ENCODE measurements at places on chromosomes 2 and 18.

- DNase-seq = no peak
These were observed 184.7 kb upstream of the DLGAP1 start for GRCh38 chr18:4639628-4640310.

DNA sequence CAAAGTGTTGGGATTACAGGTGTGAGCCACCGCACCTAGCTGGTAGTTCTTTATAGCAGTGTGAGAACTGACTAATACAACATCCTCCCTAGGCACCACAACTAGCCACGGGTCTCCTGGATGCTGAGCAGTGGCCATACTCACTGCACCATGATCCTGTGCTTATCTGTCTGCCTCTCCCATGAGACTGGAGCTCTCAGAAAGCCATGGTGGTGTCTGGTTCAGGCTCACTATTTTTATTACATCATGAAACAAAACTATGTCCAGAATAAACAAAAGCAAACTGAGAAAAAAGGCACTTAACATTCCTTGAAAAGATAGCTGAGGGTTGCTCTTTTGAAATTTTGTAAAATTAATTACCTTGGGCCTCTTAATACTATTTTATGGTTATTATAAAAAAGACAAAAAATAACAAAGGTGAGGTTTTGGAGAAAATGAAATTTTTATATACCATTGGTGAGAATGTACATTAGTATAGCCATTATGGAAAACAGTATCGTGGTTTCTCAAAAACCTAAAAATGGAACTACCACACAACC lies 90.7 kb upstream of the TFCP2L1 start:
- DNase-seq = no peak

- DNase-seq = no peak
These were observed 391.5 kb upstream of the VWC2L start for GRCh38 chr2:214019229-214019972.

- DNase-seq = no peak
These were observed 180.1 kb downstream of the DIS3L2 start for GRCh38 chr2:232141591-232141990.

GRCh38 chr2:65291216-65292105 lies 63.8 kb downstream of the ACTR2 start:
- DNase-seq = no peak

DNA sequence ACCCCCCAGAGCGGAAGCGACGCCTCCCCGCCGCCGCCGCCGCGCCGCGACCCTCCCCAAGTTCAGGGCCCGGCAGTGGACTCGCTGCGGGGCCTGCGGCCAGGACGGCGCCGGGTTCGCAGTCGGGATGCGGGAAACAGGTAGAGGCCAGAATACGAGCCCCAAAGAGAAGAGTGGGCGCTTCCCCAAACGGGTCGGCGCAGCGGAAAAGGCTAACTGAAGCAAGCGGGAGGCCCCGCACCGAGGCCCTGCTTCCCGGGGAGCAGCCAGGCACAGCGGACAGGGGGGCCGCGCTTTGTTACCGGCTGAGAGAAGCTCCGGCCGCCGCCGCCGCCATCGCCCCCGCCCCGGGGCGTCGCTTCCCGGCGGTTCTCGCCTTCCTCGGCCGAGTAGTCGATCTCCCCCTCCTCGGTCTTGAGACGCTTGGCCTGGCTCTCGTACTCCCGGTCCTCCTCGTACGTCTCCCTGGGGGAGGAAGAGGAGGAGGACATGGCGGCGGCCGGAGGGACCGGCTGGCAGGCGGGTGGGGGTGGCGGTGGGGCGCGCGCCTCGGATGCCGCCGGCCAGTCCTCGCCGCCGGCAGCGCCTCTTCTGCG lies 494 bp downstream of the HNRNPLL start:
- DNase-seq = peak; percentile 48

DNA sequence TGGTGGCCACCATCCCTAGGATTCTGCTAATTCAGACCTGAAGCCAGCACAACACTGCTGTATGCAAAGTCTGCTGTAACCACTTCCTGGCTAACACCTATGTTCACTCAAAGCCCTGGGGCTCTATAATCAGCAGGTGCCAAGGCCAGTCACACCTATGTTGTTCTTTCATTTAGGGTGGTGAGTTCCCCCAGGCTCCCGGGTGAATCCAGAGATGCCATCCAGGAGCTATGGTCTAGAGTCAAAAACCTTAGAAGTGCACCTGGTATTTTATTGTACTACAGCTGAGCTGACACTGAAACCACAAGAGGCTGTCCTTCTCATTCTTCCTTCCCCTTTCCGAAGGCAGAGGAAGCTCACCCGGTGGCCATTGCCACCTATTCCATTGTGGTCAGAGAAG lies 46.2 kb upstream of the CCDC141 start:
- no peak for DNase-seq

GRCh38 chr18:44758861-44759631 lies 78.4 kb downstream of the SETBP1 start:
- no peak for DNase-seq

DNA sequence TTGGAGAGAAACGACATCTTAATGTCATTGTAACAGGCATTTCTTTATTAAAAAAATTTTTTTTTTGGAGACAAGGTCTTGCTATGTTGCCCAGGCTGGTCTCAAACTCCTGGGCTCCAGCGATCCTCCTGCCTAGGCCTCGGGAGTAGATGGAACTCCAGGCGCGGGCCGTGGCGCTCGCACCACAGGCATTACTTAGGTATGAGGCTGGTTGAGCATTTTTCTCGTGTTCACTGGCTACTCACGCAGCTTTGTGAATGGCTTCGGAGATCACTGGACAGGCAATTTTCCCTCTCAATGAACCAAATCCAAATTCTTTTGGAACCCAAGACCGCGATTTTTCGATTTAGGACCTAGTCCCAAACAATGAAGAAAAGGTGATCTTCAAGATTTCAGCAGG lies 795 bp upstream of the TCF7L1 start:
- DNase-seq = no peak

GRCh38 chr2:74957886-74958273 lies 563 bp upstream of the POLE4 start:
- no peak for DNase-seq

GRCh38 chr2:215320102-215320501 lies 8.2 kb downstream of the ATIC start:
- no peak for DNase-seq

DNA sequence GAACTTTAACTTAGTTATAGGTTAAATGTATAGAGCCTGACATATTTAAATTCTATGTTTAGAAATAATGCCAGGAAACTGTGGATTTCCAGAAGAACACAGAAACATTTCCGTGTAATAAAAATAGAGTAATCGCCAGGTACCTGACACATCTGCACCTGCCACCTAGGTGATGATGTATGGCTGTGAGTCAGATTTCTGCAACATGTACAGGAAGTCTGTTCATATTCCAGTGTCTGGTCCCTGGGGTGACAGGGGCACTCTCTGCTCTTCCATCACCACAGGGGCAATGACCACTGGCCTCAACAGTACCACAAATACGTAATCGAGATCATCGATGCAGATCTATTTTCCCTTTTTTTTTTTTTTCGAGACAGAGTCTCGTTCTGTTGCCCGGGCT lies 101.1 kb upstream of the LPIN2 start:
- no peak for DNase-seq

- no peak for DNase-seq
These were observed 647.8 kb downstream of the SATB2 start for GRCh38 chr2:198809976-198810375.

DNA sequence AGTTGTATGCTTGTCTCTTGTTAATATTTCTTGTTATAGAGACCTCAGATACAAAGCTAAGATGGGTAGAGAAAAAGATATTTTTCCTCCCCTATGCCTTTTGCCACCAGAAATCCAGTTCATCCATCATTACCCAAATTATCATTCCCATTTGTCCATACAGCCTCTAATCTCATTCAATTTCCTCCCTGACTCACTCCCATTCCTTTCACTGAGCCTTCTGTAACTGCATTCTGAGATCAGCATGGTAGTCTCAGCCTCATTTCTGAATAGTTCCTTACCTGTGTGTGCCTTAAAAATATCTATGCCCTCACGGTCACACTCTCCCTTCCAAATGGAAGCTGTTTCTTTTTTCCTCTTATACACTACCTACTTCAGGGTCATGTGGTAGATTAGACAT lies 15.7 kb upstream of the PIK3C3 start:
- no peak for DNase-seq

DNA sequence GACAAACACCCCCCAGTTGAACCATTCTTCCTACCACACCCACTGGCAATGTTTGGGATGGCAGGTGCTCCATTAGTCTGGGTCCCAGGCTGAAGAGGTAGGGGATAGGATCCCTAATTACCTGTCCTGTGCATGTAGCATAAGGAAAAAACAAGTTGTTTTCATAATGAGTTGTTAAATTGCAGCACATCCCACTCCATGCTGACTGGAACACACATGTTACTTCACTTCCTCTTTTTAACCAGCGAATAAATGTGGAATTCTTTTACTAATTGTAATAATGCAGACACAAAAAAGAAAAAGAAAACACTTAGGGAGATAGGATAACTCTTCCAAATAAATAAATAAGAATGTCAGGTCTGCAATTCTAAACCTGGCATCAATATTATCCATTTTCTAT lies 11.8 kb upstream of the CBLN2 start:
- no peak for DNase-seq

- DNase-seq = no peak
These were observed 235.9 kb upstream of the BOD1L2 start for GRCh38 chr18:56910967-56911366.

DNA sequence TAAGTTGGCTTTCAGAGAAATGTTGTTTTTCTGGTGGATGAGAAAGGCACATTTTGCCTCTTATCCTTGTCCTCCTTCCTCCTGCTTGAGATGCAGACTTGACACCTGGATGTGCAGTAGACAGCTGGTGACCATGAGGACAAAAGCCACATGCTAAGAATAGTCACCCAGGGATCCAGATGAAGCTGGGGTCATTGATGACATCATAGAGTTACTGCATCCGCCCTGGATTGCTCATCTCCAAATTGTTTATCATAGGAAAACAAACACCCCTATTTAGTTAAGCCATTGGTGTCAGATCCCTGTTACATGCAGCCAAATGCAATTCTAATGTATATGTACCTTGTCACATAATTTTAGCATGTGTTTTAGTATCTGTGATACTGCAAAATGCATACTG lies 16.3 kb upstream of the SLC1A4 start:
- DNase-seq = no peak

GRCh38 chr2:109736177-109736827 lies 57.8 kb upstream of the RGPD5 start:
- DNase-seq = peak; percentile 67

- DNase-seq = no peak
These were observed 856.8 kb upstream of the ACVR2A start for GRCh38 chr2:146987996-146988395.

DNA sequence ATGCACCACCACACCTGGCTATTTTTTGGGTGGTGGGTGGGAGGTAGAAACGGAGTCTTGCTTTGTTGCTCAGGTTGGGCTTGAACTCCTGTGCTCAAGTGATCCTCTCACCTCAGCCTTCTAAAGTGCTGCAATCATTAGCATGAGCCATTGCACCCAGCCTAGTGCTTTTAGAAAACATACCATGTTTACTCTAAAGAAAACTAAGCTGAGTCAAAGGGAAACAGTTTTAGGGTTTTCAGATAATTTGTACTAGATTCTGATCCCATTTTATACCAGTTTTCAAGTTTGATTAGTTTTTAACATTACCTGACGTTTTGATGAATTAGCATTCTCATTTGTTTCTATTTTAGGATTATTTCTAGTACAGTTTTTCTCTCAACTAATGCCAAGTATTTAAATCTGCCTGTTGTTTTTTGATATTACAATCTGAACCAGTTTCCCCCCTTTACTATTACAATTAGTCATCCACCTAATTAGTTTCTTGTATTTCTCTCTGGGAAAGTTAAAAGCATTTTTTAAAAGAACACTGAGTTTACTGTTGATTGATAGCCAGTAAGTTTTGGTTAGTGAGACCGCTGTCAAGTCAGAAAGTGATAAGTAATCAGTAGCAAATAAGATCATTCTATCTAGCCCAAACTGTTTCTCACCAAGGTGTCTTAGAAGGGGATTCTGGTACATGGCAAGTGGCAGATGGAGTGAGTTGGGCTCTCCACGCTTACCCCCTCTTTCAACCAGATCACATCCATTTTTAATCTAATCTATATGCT lies 24.2 kb upstream of the TBR1 start:
- no peak for DNase-seq

- no peak for DNase-seq
These were observed 142.4 kb downstream of the SOCS6 start for GRCh38 chr18:70431203-70431624.

DNA sequence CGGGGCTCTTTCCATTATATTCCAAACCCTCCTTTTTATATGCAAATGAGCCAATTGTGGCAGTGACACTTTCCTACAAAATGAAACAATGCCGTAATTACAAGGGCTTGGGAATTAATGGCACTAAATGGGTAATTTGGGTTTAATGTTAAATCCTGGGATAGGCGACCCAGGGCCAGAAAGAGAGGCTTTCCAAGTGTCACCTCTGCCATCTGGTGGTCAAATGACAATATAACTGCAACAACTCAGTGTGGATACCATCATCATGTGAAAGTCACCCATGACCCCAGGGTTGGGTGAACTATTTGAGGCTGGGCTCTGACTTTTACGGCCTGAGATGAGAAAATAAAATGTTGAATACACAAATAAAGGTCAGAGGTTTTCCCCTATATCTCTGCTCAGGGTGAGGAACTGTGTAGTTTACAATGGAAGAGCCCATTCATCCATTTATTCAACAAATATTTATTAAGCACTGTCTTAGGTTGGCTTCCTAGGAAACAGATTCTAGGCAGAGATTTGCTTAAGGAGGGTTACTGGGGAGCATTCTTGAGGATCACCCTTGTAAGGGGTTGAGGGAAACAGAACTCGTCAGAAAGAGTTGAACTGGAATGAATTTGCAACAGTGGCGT lies 13.6 kb upstream of the THADA start:
- DNase-seq = peak; percentile 56

DNA sequence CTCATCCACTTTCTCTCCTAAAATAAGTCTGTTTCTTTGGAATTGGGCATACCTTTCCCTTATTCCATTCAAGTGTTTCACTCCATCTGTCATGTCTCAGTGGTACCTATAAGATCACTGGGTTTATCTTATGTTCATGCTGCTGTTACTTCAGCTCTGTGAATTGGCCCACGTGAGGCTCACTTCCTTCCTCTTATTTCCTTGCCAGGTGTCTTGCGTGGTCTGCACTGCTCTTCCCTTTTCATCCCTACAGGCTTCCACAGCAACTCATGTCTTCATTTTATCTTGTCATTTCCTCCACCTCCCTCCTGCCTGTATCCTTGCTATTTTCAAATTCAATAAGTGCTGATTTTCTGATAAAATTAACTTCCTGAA lies 159.1 kb upstream of the ALPP start:
- DNase-seq = no peak

DNA sequence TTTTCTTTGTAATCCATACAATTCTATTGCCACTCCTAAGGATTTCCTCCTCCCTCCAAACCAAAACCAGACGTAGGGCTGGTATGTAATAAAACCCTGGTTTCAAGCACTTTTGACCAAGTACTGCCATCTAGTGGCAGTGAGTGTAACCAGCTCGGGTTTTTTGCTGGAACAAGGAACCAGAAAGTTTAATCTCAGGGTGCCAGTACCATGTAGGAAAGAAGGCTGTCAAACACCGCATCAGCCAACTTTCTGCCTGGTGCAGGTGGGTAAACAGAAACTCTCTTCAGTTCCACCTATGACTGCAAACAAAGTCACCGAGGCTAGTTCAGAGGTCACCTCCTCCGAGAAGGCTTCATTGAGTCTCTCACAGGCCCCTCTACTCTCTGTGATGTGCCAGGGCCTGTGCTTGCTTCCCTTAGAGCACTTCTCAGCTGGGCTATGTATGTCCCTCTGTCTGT lies 10.2 kb upstream of the THNSL2 start:
- peak; percentile 82 for DNase-seq

All from colonic mucosa (tissue), 4 donors.